ENCODE measurements at places on chromosomes 16 and 17. TPM values are rescaled to one million over a fixed set of nuclear protein-coding genes. Genes with fewer than 3 reads are reported as not detected.
A peak's percentile ranks its signal among the peaks of the same experiment; 100 is the strongest.

GRCh38 chr16:2033057-2033908, 6.6 kb downstream of the NHERF2 start:
- peak; percentile 55 for DNase-seq

DNA sequence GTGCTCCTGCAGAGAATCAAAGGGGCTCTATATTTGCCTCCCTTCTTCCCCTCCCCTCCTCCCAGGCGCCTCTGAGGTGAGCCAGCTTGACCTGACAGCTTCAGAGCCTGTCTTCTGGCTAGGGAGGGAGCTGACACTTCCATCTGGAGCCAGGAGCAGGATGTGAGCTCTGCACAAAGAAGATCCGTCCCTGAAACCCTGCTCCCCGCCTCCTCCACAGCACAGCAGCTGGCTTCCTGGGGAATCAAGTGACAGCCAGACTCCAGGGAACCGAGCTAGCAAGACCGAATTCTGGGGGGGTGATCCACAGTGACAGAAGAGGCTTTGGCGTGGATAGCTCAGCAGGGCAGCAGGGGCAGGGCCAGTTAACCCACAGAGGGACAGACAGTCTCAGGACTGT, 37.2 kb downstream of the CCDC182 start:
- DNase-seq, result peak; percentile 3

MYCBPAP gene
- total RNA-seq, result 2.3 TPM

DNA sequence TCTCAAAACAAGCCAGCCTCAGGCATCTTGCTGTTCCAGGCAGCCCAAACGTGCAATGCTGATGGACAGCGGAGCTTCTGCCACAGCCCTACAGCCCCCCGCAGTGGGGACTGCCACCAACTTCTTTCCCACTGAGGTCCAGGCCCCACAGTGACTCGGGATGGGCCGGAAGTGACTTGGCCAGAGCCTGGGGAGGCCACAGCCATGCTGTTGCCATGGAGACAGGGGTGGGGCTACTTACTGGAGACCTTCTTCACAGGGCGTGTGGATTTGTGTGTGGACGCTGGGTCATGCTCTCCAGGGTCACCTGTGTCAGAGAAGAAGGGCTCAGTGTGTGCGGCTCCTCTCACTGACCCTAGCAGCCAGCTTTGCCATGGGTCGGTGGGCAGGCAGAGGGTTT, 15.0 kb downstream of the TRIM25 start:
- DNase-seq, result no peak

KRTAP17-1 gene
- not detected for total RNA-seq
